Large intestine (tissue), 12 donors: ENCODE measurements at places on chromosomes 3 and 15. TPM values are rescaled to one million over a fixed set of nuclear protein-coding genes. Genes with fewer than 3 reads are reported as not detected.

OR5K2 gene
- polyA plus RNA-seq = 0.40 TPM

CCDC174 gene
- polyA plus RNA-seq = 23.8 TPM

ZNF660 gene
- 5.7 TPM for polyA plus RNA-seq

ARGFX gene
- not detected for polyA plus RNA-seq

CFAP91 gene
- 5.2 TPM for polyA plus RNA-seq

ROPN1 gene
- 0.16 TPM for polyA plus RNA-seq

GREM1 gene
- polyA plus RNA-seq = 26.2 TPM

RTP1 gene
- 0.12 TPM for polyA plus RNA-seq
